ENCODE measurements at places on chromosomes 2 and 18.

DNA sequence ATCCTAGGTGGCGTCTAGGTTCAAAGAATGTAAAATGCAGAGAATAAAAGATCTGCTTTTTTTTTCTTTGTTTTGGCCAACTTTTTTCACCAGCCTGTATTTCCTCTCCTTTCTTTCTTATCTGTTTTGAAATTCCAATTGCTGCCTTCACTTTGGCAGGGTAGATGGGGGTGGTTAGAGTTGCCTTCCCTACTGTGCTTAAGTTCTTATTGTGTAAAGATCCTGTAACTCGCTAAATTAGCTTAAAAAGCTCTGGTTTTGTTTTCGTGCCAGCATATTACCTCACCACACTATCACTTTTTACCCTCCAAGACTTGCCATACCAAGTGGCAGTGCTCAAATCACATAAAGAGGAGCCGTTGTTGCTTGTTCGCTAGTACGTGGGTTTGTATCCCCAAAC lies 921.7 kb downstream of the DPP10 start:
- no peak for DNase-seq

DNA sequence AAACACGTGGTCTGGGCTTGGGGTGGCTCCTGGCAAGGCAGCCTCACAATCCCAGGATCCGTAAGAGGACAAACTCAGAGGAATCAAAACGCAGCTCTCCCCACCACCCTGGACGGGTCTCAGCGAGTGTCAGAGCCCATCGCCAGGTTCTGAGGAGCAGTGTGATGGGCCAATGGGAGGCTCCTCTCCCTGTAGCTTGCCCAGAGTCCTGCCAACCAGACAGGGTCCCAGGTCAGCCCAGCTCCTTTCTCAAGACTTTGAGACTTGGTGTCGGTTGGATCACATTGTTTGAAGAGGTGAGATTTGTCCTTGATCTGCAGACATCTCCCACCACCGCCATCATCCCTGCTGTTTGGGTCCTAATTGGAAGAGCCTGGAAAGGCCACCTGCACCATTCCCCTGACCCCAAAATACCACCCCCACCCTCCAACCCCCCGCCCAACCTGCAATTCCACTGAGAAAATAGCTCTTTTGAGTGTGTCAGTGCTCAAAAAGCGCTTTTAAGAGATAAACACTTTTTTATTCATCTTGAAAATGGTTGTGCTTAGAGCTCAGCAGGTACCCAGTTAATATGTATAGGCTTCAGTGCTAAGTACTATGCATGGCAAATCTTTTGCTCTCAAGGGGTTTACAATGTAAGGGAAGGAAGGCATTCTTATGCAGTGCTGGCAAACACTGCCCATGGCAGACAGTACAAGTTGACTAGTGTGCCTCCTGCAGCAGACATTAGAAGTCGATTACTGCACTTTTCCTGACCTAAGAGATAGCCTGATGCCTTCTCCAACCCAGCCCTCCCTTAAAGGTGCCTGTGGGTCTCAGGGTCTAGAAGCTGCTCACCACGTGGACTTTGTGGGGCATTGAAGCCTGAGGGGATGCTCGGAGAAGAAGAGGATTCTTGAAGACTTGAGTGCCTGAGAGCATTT lies 50.6 kb downstream of the GLI2 start:
- DNase-seq: no peak

- DNase-seq: no peak
These were observed 7.5 kb downstream of the ADCY3 start for GRCh38 chr2:24912523-24912922.

DNA sequence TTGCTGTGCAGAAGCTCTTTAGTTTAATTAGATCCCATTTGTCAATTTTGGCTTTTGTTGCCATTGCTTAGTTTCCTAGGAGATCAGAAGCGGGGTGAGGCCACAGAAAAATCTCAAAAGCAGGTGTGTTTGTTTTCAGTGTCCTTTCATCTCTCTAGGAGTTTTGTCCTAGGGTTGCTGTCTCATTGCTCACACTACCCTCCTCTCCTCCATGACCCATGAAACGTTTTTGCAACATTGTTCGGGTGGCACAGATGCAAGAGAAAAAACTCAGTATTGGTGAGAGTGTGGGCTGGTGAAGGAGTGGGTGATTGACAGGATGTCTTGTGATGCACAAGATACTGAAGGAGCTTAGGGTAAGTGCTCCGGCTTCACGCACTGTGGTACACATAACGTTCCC lies 103.6 kb downstream of the LYPD1 start:
- DNase-seq: no peak

GRCh38 chr2:10239561-10239967 lies 63.1 kb upstream of the HPCAL1 start:
- DNase-seq: no peak

DNA sequence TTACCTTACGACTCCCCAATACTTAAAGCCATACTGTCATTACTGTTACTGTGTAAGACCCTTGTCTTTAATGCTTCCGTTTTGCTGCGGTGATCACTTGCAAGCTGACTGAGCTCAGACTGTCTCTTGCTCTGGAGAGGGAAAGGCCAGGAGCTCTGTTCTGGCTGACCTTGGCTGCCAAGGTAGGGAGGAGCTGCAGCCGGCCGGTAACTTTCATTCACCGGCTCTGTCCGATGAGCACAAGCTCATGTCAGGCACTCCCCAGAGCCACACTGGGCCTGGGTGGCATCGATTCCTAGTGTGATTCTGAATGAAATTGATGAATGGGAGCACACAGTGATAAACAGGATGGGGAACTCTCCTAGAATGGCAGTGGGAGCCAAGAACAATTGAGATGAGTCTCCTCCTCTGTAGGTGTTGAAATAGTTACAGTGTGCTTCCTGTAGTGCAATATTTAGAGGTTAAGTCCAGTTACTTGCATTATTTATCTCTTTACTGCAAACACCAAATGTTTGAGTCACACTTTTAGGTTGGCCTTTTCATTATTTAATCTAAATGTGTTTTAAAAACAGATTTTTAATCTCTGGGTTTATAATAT lies 100.9 kb downstream of the ATP9B start:
- DNase-seq: no peak

- peak; percentile 24 for DNase-seq
These were observed 90.1 kb upstream of the TGFA start for GRCh38 chr2:70643715-70644114.

- DNase-seq: no peak
These were observed 422.2 kb upstream of the POU3F3 start for GRCh38 chr2:104431701-104432121.

DNA sequence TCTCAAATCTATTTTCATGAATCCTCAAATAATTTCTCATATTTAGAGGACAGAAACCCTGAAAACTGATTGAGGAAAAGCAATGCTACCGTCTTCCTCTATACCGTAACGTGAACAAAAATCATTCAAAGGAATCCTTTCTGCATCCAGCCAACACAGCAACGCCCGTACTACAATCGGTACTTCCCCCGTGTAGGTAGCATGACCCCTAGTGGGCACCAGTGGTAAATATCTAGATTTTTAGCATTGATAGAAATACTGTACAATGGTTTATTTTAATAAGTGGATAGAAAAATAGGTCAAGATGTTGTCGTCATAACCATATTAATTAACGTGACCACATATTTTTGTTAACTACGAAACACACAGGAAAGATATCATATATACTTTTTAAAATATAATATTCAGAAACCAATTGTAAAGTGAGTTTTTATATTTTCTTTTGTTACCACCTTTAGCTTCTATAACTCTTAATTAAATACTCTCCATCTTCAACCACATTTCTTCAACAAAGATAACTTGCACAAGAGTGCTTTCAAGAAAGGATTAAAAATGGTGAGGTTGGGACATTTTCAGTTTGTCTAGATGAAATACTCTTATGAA lies 194.1 kb downstream of the SS18 start:
- DNase-seq: peak; percentile 28

DNA sequence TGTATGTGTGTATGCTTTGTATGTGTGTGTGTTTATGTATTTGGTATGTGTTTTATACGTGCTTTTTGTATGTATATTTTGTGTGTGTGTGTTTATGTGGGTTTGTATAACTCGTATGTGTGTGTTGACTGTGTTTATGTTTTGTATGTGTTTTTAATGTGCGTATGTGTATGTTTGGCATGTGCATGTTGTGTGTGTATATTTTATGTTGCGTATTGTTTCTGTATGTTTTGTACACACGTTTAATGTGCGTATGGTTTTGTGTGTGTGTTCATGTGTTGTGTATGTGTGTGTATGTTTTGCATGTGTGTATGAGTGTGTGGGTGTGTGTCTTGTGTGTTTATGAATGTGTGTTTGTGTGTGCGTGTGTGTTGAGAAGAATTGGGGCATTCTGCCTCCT lies 55.2 kb upstream of the NCK2 start:
- DNase-seq: no peak

DNA sequence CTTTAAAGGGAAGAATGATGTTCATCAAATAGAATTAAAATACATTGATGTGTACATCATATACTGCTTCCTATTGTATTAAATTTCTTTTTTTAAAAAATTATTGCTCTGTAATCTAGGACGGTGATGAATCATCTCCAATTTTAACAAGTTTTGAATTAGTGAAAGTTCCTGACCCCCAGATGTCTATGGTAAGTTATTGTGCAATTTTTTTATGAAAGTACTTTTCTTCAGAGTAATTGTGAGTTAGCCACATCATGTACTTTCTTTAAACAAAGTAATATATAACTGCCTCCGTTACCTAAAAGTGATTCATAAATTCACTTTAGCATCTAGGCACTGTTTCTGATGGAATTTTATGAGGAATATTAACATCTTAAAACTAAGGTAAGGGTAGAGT lies 38.1 kb downstream of the PIK3C3 start:
- DNase-seq: no peak

DNA sequence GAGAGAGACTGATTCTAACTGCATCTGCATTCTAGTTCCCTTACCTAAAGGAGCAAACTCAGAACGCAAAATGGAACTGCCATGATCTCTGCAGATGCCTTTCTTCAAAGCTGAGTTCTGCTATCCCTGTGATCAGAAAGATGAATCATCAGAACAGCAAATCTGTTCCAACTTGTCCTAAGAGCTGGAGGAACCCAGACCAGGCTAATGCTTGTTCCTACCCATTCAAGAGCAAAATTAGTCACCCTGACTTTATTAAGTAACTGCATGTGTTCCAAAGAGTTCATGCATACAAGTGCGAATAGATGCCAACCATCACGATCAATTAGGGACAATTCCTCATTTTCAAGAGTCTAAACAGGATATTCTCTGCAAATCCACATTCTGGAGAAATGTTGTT lies 46.5 kb downstream of the MBP start:
- no peak for DNase-seq

GRCh38 chr18:79139206-79139605 lies 70.0 kb downstream of the ATP9B start:
- DNase-seq: peak; percentile 54

DNA sequence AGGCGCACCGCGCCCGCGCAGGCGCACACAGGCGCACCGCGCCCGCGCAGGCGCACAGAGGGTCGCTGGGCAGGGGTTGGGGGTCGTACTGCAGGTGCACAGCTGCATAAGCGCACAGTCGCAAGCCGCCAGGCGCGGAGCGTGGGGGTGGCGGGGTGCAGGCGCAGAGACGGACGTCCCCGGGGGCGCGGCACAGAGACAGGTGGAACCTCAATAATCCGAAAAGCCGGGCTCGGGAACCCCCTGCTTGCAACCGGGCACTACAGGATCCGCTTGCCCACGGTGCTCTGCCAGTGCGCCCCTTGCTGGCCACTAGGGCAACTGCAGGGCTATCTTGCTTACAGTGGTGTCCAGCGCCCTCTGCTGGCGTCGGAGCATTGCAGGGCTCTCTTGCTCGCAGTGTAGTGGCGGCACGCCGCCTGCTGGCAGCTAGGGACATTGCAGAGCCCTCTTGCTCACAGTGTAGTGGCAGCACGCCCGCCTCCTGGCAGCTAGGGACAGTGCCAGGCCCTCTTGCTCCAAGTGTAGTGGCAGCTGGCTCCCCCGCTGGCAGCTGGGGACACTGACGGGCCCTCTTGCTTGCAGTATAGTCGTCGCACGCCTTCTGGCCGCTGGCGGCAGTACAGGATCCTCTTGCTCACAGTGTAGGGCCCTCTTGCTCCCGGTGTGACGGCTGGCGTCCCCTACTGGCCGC lies 34.9 kb downstream of the FAM110C start:
- DNase-seq: peak; percentile 60

GRCh38 chr2:108612153-108612513 lies 77.9 kb downstream of the LIMS1 start:
- peak; percentile 74 for DNase-seq

DNA sequence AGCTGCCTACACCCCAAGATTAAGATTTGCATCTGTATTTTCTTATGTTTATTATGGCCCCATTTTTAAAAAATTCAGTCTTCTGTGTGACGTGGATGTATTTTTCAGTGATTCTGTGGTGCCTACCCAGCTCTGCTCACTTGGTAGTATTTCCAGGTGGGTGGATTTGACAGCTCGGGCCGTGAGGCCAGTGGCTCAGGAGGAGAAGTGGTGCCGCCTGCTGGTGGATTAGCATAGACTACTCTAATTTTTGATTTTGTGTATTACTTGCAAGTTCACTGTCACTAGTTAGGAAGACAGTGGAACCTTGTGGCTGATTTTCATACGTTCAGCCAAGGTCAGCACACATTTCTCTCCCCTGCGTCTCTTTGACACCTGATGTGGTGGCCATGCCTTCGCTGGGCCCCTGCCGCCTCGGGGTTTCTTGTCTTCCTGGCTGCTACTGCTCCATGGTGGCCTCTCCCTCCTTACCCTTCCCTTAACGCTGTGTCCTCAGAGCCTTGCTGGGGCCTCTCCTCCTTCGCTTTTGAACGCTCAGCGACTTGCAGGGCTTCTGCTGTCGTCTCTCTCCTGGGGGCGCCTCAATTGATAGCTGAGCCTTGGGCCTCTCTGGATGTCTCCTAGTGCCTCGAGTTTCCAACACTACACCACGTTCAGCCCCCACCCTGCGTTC lies 89.4 kb downstream of the DGKD start:
- DNase-seq: peak; percentile 84

DNA sequence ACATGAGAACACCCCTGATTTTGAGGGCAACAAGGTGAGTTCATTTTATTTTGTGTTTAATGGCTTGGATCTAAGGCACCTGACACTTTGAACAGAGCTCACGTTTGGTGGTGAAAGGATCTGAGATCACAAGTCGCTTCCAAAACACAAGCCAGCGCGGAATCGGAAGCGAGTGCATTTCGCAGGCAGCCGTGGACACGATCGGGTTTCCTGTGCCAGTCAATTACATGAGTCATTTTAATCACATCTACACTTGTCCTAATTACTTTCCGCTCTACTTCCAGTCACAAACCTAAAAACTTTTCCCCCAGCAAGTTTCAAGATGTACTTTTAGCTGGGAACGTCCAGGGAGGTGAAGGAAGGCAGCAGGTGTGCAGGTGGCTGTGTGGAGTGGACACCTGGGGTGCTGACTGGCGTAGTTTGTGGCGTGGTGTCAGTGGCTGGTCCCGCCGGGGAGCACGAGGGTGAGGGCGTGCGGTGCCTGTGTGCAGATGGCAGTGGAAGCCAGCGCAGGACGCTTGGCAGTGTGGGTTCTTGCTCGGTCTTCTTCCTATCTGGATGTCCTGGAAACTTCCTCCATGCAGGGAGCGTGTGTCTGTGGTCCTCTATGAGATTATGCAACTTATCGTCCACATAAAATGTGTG lies 75.6 kb downstream of the DCDC2C start:
- DNase-seq: no peak

DNA sequence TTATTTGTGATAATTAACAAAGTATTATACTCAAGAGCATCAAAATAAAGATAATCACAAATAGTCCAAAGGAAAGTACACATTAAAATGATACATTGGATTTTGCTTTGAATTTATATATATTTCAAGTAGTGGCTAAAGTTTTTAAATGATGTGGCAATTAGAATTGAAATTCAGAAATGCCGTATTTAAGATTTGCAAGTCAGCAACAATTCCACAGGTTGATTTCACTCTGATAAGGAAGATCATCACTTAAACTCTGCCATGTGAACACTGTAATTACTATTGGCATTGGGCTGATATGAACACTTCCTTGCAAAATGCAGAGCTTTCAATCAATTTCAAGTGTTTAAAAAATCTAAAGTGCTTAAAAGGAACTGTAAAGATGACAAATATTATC lies 39.6 kb upstream of the PAX3 start:
- DNase-seq: no peak

Measured in CD4-positive, alpha-beta T cell treated with Interleukin-17A for 1 hour (primary cell).